ENCODE measurements at places on chromosomes 3 and 15.
A peak's percentile ranks its signal among the peaks of the same experiment; 100 is the strongest.

- no peak for DNase-seq
Measured at GRCh38 chr15:77567202-77567601, 65.5 kb downstream of the LINGO1 start.

GRCh38 chr3:133899311-133899710 is 3.6 kb upstream of the RAB6B start:
- no peak for DNase-seq

DNA sequence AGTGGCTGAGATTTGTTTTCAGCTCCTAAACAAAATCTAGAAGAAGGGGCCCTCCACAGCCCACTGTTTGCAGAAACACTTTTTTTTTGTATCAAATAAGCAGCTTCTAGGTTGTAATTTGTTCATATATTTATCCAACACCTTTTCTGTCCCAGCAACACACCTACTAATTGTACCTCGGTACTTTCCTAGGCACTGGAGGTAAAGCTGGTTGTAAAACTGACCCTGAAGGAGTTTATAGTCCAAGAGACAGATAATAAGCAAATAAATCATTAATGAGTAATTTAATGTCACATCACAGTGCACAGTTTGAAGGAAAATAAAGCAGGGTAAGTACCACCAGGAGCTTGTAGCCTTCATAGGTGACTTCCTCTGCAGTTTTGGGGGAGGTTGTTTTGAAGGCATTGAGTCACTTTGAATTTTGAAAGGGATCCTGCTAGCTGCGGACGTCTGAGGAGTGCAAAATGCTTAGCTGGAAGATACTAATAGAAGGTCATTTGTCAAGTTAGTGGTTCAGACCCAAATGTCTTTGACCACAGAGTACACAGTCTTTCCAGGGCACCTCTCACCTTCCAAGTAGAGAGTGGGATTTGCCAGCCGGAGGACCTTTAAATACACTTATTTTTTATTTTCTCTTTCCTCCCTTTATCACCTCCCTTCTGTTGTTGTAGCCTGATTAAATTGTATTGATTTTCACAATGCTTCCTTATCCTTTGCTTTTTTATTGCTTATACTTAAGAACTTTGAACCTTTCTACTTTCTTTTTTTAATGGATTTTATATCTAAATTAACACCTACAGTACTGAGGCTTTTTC is 53.8 kb downstream of the CMSS1 start:
- no peak for DNase-seq

- DNase-seq, result no peak
Measured at GRCh38 chr3:138443091-138443490, 8.7 kb downstream of the ESYT3 start.

- DNase-seq, result no peak
Measured at GRCh38 chr3:151476344-151477018, 15.6 kb upstream of the IGSF10 start.

DNA sequence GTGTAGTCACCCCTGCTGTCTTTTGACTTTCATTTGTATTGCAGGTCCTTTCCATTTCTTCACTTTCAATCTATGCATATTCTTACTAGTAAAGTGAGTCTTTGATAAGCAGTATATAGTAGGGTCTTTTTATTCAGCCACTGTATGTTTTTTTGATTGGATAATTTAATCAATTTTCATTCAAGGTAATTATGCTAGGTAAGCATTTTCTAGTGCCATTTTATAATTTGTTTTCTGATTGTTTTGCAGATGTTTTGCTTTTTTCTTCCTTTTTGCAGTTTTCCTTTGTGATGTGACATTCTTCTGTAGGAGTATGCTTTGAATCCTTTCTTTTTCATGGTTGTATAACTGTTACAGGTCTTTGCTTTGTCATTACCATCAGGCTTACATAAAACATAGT is 504.3 kb upstream of the GBE1 start:
- DNase-seq, result no peak

- no peak for DNase-seq
Measured at GRCh38 chr3:22922317-22922716, 280.8 kb upstream of the UBE2E2 start.

GRCh38 chr15:50166216-50166615 is 15.8 kb upstream of the SLC27A2 start:
- no peak for DNase-seq

- DNase-seq, result no peak
Measured at GRCh38 chr3:14652-15051, 181.9 kb upstream of the CHL1 start.

DNA sequence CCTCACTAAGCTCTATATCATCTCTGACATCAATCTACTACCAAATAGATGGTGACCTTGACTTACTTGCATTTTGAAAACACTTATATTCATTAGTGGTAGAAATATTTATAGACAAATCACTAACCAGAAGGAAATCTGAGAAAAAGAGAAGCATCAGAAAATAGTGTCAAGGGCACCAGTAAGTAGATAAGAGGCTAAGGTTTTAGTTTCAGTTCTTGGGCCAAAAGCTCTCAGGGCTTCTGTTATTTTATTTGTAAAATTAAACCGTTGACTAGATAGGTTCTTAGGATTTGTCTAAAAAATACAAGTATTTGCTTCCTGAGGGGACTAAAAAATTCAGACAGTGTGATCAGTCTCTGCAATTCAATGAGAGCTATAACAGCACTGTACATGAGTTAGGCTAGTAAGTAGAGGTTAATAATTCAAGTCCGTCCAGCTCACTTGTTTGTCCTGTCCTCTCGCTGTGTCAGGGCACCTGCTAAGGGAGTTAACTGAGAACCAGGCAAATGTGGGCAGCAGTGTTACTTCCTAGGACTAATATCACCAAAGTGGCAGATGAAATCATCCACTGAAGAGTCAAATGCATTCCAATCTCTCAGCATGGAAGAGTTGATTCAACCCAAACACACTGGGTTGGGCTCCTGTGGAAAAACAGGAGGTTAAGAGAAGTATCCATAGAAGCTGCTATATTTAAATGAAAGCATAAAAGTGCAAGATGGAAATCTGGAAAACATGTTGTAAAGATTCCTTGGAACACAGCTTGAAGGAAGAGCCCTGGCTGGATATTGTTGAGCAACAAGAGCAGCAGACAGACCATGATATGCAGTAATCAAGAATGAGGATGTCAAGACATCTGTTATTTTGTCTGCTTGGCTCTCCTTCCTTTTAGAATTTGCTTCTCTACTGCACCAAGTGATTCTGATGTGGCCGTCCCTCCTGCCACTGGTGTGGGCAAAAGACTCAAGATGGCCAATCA is 134.9 kb upstream of the ZBTB20 start:
- DNase-seq, result no peak

DNA sequence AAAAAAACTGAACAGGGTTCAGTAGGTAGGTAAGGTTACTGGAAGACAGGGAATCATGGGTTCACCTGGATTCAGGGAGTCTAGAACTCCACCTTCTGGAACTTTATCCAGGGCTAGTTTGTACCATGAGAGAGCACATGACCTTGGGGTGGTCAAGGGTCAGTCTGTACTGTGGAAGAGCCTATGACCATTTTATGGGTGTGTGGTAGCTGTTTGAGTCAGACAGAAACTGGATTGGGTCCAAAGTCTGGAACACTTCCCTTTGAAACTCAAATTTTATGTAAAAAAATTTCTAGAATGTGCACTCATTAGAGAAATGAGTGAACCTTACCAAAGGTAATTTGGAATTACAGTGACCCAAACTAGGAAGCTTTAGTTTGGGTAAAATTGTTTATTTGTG is 486.0 kb upstream of the AGTR1 start:
- DNase-seq, result no peak

GRCh38 chr3:184784731-184785500 is 27.1 kb upstream of the VPS8 start:
- DNase-seq, result no peak

- DNase-seq, result no peak
Measured at GRCh38 chr15:38424101-38424552, 29.8 kb upstream of the FAM98B start.

- DNase-seq, result no peak
Measured at GRCh38 chr15:89379818-89380217, 45.2 kb upstream of the POLG start.

DNA sequence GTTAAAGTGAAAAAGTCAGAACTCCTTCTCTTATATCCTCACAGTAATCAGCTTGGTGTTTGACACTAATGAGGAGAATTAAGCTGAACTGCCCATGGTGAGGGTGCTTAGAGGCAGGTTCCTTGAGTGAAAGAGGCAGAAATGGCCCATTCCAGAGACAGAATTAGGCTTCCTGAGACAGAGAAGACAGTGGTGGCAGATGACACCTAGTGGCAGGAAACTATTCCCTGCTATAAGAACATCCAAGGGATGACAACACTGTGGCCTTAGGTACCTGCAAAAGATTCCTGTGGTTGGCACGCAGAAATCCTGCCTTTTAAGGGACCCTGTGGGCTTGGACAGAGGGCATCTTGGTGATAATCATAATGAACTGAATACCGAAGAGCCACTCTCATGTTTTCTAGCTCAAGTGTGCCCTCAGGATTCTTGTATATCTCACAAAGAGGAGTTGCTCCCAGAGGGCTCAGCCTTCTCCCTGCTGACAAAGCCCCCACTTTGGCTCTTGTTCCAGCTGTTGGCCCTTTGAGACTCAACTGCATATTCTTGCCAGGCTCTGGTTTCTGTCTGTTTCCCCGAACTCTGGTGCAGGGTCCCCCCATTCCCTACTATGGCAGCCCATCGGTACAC is 56.0 kb downstream of the KBTBD12 start:
- DNase-seq, result peak; percentile 78

GRCh38 chr15:36693644-36694043 is 114.2 kb downstream of the CDIN1 start:
- DNase-seq, result no peak

DNA sequence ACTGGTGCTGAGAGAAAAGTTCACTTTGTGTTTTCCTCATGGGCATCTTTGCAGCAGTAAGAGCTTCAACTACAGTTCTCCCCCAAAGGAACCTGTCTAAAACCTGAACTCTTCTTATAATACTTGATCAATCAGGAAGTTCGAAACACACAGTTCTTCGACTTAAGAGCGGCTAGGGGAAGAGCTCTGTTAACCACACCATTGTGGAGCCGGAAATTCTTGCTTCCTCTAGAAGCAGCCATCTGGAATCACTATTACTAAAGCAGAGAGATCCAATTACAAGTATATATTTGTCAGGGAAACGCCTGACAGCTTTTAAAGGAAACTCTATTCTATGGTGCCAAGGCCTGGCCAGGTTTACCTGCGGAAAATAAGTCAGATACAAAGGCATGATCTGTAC is 337.3 kb upstream of the CBLB start:
- no peak for DNase-seq

DNA sequence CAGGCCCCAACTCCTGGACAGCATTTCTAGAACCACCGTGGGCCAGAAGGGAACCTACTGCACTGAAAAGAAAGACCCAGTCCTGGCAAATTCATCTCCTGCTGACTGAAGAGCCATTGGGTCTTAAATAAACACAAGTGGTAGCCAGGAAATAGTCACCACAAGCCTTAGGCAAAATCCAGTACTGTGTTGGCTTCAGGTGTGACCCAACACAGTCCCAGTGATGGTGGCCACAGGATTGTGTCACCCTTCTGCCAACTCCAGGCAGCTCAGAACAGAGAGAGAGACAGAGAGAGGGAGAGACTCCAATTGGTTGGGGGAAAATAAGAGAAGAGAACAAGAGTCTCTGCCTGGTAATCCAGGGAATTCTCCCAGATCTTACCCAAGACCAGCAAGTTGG is 23.1 kb downstream of the NEDD4 start:
- DNase-seq, result no peak

- no peak for DNase-seq
Measured at GRCh38 chr3:76942101-76942500, 97.8 kb upstream of the ROBO2 start.

DNA sequence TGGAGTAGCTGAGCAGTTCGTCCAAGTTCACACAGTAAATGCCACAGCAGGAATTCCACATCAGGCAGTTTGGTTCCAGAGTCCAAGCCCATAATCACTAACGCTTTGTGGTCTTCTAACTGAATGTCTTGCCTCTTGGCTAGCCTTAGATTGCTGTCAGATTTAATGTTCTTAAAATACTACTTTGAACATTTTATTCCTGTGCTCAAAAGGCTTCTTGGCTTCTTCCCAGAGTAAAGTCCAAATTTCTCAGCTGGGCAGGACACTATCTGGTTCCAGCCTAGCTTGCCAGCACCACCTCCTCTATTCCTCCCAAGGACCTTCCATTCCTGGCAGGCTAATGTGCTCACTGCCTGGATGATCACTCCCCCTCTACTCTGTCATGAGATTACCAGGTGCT is 256.9 kb downstream of the SQOR start:
- DNase-seq, result peak; percentile 9

DNA sequence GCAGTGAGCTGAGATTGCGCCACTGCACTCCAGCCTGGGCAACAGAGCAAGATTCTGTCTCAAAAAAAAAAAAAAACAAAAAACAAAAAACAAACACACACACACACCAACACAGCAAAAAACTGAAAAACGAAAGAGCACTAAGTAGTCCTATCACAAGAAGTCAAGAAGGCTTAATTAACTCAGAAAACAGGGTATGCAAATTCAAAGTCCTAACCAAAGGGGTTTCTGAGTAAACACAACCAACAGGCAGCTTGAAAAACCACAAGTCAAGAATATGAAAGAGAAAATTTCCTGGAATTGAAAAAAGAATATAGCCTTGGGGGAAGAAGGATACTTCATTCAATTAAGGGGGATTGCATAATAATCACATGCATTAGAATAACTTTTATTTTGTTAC is 37.7 kb upstream of the PARP14 start:
- DNase-seq, result no peak

GRCh38 chr3:190862209-190863118 is at the start of gene GMNC:
Gene GMNC, minus strand, starts transcription at chr3:190862694. Its CDS starts 79 bp downstream, at chr3:190862615.
- DNase-seq, result peak; percentile 7

DNA sequence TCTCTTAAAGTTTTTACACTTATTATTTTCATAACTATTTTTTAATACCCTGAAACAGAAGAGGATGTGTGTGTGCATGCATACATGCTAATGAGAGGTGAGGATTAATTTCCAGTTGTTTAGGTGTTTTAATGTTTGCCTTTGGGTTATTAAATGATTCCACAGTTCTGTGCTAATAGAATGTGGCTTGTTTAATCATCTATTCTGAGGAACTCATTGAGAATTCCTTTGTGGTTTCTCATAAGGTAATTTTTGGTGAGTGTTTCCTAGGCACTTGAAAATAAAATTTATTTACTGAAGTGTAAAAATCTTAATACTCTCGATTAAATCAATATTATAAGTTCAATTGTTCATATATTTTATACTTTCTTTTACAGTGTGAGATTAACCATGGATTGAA is 38.0 kb downstream of the STAC start:
- no peak for DNase-seq

- no peak for DNase-seq
Measured at GRCh38 chr3:160012108-160012507, 23.5 kb downstream of the IL12A start.

DNA sequence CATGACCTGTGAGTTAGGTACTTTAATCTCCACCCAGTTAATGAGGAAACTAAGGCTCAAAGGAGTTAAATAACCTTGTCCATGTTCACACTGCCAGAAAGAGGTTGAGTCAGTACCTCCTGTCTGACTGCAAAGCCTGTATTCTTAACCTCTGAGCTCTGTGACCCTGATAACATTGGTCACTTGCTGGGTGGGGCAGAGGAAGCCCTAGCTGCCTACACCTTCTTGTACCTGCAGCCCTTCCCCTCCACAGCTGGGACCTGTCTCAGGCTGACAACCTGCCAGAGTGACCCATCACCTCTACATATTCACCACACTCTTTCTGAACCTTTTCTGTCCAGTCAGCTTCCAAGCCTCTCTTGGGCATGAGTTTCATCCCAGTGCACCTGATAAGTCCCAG is 106.1 kb upstream of the HES1 start:
- no peak for DNase-seq

GRCh38 chr15:83943849-83944404 is 290.0 kb downstream of the ADAMTSL3 start:
- DNase-seq, result no peak

Measured in cerebellum (tissue), 4 donors.